NCI-H510A treated with DMSO at 0.1 percent for 48 hours (cell line): ENCODE measurements at places on chromosomes 6 and 20.

- no peak for DNase-seq
These were observed 30.3 kb upstream of the POPDC3 start for GRCh38 chr6:105209950-105210706.

- no peak for DNase-seq
These were observed 24.3 kb upstream of the LRFN2 start for GRCh38 chr6:40611434-40611833.

DNA sequence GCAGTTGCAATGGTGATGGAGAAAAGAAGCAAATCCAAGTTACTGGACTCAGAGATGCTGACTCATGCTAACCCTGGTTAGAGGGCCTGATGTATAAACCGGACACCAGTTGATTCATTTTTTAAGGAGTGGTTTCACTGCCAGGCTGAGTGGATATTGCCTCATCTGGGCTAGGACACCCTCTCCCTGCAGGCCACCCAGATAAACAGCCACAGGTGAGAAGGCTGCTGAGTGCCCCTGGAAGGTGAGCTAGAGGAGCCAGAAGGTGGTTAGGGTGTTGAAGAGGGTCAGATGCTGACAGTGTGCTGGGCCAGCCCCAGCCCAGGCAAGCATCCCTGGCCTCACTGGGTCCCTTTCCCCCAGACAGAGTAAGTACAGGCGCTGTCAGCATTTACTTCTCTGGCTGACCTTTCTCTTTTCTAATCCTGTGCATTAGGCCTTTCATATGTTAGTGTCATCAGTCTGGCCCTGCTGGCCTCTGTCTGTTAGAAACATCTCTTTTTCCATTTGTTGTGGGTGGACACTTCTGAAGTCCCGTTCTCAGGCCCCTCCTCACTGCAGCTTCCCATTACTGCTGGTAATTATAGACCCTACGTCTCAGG, 13.5 kb downstream of the EPB41L1 start:
- no peak for DNase-seq

DNA sequence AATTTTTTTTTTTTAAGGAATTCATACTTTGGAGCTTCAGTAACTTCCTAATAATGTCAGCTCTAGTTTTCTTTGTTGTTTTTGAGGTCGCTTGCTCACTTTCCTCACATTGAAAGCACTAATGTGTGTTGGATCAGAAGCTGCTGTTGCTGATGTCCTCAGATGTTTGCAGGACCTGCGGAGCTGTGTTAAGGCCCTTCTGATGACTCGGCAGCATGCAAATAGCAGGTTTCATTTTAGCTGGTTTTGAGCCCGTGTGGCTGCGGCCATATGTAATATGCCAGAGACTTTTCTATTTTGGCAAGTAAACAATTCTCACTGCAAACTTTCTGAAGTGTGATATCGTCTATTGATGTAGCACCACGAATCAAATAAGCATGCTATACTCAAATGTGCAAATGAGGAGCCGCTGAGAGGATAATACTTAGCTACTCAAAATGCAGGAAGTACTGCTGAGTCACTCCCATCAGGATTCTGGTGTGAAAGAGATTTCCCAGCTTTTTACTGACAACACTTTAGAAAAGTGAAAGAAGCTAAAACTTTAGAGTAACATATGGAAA, 187.8 kb downstream of the SASH1 start:
- peak; percentile 19 for DNase-seq

DNA sequence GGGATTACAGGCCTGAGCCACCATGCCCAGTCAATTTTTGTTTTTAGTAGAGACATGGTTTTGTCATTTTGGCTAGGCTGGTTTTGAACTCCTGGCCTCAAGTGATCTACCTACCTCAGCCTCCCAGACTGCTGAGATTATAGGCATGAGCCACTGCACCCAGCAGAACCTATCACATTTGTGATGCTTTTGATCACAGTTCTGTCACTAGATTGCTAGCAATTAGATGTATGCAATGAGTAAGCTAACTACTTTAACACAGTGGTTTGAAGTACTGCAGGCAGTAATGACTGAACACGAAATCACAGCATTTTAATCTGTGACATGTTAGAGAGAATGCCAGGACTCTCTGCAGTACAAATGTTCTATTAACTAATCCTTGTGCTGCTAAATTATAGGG, 19.6 kb upstream of the SAMHD1 start:
- DNase-seq, result no peak

- DNase-seq, result no peak
These were observed 41.9 kb downstream of the PLEKHG1 start for GRCh38 chr6:150641398-150642139.

GRCh38 chr6:139370283-139370998, 4.0 kb downstream of the CITED2 start:
- no peak for DNase-seq

DNA sequence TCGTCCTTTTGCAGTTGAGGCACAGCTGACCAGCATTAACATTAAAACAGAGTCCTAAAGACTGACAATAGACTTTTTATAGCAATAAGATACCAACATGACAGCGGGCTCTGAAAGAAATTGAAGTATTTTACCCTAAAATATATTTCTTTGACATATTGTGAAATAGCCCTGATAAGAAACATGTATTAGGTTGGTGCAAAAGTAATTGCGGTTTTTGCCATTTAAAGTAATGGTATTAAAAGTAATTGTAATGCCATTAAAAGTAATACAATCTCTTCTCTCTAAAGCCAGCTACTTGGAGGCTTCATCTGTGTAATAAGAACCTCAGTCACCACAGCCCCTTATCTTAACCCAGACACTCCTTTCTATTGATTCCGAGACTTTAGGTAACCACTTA, 394.6 kb downstream of the PREX1 start:
- DNase-seq, result no peak
